ENCODE measurements at places on chromosomes 13 and 19. TPM values are rescaled to one million over a fixed set of nuclear protein-coding genes. Genes with fewer than 3 reads are reported as not detected.

- no peak for DNase-seq
These were observed 6.9 kb upstream of the CBY2 start for GRCh38 chr13:45695198-45695730.

- DNase-seq, result no peak
These were observed at the start of gene PDE4A for GRCh38 chr19:10420444-10421239. PDE4A (plus strand) TSS chr19:10420538; CDS start chr19:10420765, 227 bp downstream.

DNA sequence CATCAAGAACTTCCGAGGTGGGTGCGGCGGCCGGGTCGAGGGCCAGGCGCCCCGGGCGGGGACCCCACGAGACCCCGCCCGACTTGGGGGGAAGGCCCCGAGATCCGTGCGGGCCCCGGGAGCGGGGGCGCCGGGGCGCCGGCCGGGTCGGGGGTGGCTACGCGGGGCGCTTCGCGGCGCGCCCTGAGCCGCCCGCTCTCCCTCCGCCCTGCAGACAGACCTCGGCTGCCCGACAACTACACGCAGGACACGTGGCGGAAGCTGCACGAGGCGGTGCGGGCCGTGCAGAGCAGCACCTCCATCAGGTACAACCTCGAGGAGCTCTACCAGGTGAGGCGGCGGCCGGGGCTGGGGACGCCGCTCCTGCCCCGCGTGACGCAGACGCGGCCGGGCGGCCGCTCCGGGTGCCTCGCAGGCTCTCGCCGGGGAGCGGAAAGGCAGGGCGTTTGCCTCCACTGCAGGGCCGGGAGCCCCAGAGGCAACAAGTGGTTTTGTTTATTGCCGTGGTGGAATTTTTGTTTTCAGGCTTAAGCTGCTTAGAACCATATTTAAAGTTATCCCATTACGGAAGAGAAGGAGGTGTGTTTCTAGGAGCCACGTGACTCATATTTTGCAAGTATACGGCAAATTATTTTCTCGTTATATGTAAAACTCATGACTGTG lies 477 bp downstream of the CUL4A start:
- DNase-seq, result peak; percentile 82

DNA sequence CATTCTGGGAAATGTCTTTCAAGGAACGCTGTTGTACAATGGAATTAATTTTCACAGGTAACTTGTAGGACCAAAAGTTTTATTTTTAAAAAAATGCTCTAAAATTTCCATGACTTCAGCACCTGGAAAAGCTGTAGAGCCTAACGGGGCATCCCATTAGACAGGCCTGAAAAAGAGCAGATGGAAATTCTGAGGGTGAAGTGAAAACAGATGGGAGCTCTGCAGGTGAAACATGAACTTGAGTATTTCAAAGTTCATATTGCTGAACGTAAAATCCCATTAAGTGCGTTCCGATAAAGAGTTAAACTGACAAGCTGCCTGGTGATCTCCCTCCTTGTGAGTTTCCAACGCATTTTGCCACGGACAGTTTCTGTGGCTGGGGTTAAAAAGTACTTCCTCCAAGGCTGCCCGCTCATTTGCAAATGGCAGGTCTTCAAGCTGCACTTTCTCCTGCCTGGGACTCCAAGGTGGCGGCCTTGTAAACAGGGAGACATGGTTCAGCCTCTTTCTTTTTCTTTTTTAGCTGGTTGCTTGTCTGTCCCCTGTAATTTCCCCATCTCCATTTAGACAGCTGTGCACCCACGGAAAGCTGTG lies 450.4 kb downstream of the FGF9 start:
- DNase-seq, result no peak

DNA sequence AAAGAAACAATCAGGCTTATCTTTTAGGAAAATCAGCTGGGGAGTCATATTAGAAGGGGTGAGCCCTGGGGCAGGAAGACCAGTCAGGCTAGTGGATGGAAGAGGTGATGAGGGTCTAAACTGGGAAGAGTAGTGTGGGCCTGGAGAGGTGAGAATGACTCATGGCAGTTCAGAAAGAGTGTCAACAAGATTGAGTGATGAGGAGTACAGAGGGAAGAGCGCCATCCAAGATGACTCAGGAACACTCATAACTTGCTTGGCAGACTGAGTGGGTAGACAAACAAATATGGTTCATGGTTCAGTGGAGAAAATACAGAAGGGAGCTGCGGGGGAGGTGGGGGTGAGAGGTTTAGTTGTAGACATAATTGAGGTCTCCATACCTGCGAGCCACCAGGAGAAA lies 17.3 kb upstream of the CLDN10 start:
- no peak for DNase-seq

- DNase-seq, result no peak
These were observed 6.9 kb downstream of the CAPN12 start for GRCh38 chr19:38737281-38737865.

- no peak for DNase-seq
These were observed 11.4 kb downstream of the XRCC1 start for GRCh38 chr19:43563816-43564457.

DNA sequence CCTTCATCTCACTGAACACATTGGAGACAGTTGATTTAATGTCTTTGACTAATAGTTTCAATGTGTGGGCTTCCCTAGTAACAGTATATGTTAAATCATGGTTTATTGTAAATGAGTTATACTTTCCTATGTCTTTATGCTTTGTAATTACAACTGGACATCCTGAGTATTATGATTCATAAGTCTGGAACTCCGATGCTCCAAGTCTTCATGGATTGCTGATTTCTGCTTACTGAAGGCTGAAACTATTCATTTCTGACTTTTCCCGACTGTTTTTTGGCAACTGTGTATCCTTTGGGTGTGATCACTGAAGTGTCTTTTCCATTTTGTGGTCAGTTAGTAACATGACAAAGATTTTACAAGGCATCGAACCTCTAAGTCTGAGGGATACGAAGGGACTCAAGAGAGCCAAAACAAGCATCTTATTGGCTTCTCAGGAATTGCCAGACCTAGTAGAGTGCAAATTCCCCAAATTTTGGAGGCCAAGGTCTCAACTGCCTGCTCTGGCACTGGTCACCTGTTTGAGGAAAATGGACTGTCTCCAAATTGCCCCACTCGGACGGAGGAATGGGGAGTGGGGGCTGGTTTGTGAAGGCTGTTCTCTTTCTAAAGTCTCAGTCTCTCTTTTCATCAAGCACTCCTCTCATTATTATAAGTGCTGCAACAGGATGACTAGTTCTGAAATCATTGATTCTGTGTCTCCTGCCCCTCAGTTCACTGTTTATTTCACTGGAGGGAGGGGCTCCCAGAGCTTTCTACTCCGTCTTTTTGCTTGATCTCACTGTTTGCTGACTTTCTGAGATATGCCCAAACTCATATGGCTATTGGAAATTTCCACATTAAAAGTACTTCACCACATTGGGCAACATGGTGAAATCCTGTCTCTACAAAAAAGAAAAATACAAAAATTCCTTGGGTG lies 20.2 kb upstream of the CD70 start:
- DNase-seq, result peak; percentile 23

- DNase-seq, result no peak
These were observed 1.6 kb downstream of the GATAD2A start for GRCh38 chr19:19406878-19407632.

GRCh38 chr13:43611281-43612273 lies 175.2 kb downstream of the ENOX1 start:
- no peak for DNase-seq

DNA sequence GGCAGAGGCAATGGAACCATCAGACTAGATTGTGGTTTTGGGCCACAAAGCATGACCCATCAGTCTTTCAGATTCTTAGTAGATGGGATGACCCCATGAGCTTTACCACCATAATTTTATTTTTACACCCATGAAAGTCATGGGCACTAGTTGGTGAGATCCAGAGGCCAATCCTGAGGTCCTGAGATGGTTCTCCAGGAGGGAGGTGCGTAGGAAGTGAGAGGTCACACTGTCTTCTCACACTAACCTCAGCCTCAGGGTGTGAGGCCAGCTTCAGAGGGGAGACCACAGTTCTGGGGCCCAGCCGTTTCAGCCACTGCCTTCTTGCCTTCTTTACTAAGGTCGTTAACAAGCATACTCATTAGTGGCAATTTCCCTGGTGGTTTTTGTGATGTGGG lies 106.4 kb downstream of the AKAP11 start:
- DNase-seq, result no peak

DNA sequence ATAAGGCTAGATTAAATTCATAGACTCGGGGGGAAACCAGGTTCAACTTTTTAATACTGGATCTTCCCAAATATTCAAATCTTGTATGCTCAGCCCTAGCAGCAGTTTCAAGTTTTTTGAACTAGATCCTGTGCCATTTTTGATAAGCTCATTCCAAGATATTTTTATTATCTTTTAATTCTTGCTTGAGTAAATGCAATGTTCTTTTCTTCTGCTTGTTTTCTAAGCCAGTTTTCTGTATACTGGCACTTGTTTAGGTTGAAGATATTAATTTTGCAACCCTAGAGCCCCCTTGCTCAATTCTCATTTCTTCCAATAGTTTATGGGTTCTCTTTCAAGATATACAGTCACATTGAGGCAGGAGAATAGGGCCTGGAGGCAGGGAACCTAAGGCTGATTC lies 13.1 kb upstream of the PNMA8C start:
- DNase-seq, result no peak

GRCh38 chr19:12695997-12696365 lies 450 bp downstream of the FBXW9 start:
- DNase-seq, result no peak

DNA sequence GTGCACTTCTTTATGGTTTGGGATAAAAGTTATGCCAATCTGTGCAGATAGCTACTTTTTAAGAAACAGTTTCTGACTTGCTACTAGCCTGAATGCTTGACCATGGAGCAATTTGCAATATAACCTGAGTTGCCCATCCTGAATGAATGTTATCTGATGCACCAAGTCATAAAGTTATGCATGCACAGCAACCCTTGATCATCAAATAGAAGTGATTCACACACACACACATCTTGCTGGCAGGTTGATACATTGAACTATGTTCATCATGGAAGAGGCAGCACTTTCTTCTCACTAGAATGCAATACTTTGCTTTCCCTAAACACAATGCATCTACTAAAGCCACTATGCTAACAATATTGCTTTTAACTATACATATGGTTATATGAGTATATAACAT lies 311.5 kb downstream of the RFC3 start:
- no peak for DNase-seq

DNA sequence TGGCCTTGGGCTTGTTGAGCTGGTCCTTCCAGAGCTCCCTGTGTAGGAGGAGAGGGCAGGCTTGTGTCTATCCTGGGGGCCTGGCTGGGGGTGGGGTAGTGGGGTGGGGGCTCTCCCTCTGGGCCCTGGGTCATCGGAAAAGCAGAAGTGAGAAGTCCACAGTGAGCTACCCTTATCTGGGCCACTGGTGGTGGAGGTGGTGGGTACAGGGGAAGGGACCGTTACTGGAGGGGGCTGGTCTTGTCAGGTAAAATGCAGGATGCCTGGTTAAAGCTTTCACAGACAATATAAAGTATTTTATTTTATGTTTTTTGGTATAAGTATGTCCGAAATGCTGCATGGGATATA lies 342 bp upstream of the SIGLEC10 start:
- no peak for DNase-seq

DNA sequence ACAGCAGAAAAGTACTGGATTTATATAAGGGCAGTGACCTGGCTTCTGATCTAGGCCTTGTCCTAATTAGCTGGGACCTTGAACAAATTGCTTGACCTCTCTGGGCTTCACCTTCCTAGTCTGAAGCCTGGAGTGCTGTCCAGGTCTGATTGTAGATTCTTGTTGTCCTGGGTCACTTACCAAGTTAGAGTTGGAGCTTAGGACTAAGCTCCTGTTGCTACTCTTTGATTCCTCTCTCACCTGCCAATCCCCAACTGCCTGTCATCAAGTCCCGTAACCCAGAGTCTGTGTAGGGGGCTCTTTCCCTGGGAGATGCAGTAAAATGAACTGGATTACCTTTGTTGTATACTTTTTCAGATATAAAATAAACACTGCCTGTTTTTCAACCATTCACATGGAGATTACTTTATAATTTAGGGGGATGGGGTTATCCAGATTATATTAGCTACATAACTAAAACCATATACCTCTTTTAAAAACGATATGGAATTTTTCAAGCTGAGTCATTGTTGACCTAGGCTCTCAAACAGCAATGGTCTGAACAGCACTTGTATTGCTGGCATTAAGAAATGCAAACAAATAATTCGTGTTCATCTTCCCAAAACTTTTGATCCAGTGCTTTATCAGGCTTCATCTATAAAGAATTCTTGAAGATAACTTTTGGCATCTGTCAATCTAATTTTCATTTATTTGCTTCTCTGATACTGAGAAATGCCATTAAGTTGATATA lies 5.8 kb downstream of the ARHGAP35 start:
- no peak for DNase-seq

DNA sequence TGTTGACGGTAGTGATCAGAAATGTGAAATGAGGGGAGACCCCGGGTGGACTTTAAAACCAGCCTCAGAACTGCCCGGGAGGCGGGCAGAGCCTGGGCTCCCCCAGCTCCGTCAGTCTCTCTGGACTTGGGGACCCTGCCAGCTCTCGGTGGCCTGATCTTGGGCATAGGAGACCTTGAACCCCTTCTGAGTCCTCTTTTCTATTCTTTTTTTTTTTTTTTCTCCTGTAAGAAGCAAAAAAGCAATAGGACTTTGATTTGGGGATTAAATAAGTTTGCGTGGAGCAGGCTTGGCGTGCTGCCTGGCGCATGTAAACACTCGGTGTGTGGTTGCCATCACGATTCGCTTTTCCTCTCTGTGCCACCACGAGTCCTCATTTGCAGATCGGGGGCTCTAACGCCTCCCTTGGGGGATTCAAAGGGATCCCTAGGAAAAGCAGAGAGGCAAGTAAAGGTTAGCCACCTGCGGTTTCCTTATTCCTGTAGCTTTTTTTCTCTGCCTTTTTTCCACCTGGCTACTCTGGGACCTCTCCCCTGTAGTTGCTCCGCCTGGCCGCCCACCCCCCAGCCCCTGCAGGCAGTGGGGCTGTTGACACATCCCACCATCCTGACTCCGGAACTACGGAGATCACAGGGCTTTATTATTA lies 1.3 kb downstream of the SAFB start:
- DNase-seq, result no peak

GRCh38 chr13:24103782-24104372 lies 56.6 kb upstream of the SPATA13 start:
- no peak for DNase-seq

DNA sequence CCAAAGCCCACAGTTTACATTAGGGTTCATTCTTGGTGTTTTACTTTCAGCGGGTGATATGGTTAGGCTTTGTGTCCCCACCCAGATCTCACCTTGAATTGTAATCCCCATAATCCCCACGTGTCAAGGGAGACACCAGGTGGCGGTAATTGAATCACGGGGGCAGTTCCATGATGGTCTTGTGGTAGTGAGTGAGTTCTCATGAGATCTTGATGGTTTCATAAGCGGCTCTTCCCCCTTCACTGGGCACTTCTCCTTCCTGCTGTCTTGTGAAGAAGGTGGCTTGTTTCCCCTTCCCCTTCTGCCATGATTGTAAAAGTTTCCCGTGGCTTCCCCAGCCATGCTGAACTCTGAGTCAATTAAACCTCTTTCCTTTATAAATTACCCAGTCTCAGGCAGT lies 12.0 kb downstream of the FPR2 start:
- no peak for DNase-seq

- DNase-seq, result no peak
These were observed 436.8 kb downstream of the FGF14 start for GRCh38 chr13:101965096-101965495.

PSG6 gene
- total RNA-seq, result not detected

NLRP13 gene
- not detected for total RNA-seq

ODAD3 gene
- not detected for total RNA-seq

ZSWIM4 gene
- 15.1 TPM for total RNA-seq

NDUFA7 gene
- total RNA-seq, result 29.8 TPM

LRRC8E gene
- 3.3 TPM for total RNA-seq

PNMA8B gene
- total RNA-seq, result 2.5 TPM

TECR gene
- total RNA-seq, result 136 TPM

PIBF1 gene
- total RNA-seq, result 22.6 TPM

SMG9 gene
- 64.9 TPM for total RNA-seq

PLPP2 gene
- total RNA-seq, result 1.9 TPM

CGB8 gene
- total RNA-seq, result not detected
